Femur (tissue), 1 donor: ENCODE measurements at places on chromosomes 5 and 9.

DNA sequence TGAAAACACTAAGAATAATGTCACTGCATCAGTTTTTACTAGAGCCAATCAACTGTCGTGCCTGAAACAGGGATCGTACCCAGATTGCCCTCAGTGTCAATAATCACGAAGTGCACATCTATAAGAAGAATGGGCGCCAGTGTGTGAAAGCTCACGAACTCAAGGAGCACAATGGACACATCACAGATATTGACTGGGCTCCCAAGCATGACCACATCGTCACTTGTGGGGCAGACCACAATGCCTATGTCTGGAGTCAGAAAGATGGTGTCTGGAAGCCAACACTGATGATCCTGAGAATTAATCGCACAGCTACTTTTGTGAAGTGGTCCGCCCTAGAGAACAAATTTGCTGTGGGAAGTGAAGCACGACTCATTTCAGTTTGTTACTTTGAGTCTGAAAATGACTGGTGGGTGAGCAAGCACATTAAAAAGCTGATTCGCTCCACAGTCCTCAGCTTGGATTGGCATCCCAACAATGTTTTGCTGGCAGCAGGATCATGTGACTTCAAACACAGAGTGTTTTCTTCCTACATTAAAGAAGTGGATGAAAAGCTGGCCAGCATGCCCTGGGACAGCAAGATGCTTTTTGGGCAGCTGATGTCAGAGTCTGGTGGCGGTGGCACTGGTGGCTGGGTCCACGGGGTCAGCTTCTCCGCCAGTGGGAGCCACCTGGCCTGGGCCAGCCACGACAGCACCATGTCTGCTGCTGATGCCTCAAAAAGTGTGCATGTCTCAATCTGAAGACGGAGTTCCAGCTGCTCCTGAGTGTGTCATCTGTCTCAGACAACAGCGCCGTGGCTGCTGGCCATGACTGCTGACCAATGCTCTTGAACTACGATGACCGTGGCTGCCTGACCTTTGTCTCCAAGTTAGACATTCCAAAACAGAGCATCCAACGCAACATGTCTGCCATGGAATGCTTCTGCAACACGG lies 32.2 kb downstream of the NSA2 start:
- no peak for DNase-seq

DNA sequence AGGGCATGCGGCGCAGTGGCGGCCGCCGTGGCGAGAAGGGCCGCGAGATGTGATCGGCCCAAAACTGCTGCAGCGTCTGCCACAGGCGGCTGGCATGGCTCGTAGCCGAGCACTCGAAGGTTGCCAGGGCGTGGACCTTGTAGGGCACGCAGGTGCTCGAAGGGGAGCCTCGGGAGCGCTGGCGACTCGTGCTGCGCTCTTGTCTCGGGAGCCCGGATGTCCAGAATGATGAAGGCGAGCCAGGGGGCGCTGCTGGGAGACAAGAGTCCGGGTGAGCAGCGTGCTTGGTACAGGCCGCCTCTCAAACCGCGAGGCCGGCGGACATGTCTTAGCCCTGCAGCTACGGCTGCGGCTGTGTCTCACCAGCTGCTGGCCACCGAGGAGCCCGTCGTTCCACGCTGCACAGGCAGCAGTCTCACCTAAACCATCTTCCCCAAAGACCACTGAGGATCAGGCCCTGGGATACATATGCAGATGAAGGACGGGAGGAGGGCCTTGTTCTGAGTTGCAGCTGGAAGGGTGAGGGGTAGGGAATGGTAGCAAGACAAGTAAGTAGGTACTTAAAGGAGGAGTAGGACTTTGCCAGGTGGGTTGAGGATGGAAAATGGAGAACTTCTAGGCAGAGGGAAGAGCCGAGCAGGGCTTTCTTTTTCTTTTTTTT lies 1.7 kb downstream of the CBY3 start:
- peak; percentile 83 for DNase-seq

DNA sequence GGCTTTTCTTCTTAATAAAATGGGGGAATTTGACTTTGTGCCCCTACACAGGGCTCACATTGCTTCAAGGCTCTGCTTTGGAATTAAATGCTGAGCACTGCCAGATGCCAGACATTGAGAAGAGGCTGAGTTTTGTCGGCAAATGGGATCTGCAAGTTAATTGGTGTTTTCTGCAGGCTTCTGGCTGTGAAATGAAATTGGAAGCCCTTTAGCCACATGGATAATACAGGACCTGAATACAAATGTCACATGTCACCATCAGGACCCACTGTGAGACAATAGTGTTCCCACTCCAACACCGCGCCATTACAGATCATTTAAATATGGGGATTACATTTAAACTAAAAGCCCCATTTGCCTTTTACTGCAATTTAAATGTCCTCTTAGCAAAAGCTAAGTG lies 164.4 kb downstream of the ZSWIM6 start:
- DNase-seq: no peak

DNA sequence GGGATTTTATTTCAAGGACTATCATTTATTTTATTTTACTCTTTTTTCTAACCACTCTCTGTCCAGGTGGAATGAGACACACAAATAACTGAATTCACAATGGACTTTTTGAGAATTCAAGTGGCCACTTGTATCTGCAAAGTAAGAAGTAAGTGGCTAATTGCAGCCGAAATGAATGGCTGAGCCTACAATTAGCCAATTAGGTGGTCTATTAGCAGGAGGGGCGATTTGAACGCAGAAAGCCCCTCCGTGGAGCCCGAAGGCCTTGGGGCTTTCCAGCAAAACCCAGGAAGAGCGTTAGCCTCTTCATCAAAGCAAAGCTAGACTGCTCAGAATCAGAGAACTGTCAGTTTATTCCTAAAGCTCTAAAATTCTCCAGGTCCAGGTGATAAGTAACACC lies 176.9 kb downstream of the EBF1 start:
- DNase-seq: no peak

GRCh38 chr9:84850830-84851392 lies 181.4 kb downstream of the NTRK2 start:
- DNase-seq: no peak

DNA sequence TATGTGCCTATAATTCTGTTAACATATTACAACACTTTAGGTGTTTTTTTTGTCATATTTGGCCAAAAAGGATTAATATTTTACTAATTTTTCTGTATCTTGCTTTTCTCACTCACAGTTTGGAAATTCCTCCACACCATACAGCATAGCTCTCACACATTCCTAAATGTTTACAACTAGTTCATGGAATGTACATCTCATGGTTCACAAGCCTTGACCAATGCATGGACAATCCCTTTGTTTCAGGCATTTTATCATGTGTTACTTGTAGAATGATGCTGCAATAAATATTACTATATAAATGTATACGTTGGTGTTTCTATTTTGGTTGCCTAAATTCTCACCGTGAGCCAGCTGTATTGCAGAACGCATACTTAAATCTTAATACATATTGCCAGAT lies 80.5 kb upstream of the SPATA31C2 start:
- DNase-seq: no peak

GRCh38 chr9:126620478-126620877 lies 6.8 kb downstream of the LMX1B start:
- DNase-seq: no peak

- DNase-seq: no peak
These were observed 3.1 kb upstream of the PCDHB11 start for GRCh38 chr5:141196363-141196762.

GRCh38 chr9:89353989-89354388 lies 35.7 kb downstream of the SECISBP2 start:
- DNase-seq: no peak

DNA sequence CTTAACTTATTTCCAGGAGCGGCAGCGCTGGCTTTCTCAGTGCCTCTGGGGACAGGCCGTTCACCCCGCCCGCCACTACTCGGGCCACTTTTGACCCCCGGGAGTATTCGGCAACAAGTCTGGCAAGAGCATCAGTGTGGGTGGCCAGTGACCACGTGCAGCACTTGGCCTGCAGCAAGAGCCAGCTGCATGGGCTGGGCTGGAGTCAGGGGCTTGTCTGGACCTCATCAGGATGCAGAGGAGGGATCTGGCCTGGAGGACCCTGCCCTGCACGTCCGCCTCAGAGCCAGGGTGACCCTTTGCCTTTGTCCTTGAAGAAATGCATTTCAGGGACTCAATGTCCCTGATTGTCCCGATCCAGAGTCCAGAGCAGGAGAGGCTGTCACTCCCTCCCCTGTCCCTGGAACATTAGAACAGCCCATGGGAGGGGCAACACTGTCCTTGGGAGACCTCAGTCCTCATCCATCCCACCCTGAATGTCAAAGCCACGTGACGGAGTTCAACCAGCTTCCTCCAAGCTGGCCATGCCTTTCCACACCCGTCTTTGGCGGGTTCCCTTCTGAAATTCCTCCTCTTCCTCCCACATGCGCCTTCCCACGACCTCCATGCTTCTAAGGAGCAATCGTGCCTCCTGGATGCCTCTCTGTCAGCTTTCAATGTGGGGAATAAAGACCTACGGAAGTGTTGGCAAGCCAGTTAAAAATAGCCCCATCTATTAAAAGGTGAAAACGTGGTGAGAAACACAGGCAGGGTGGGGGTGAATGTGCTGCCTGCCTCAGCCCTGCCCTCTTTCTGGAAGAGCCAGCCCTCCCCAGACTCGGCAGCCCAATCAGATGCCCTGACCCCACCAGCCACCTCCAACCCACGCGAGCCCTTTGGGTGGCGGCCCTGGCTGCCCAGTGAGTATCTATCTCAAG lies 99.0 kb downstream of the OLFM1 start:
- peak; percentile 34 for DNase-seq

DNA sequence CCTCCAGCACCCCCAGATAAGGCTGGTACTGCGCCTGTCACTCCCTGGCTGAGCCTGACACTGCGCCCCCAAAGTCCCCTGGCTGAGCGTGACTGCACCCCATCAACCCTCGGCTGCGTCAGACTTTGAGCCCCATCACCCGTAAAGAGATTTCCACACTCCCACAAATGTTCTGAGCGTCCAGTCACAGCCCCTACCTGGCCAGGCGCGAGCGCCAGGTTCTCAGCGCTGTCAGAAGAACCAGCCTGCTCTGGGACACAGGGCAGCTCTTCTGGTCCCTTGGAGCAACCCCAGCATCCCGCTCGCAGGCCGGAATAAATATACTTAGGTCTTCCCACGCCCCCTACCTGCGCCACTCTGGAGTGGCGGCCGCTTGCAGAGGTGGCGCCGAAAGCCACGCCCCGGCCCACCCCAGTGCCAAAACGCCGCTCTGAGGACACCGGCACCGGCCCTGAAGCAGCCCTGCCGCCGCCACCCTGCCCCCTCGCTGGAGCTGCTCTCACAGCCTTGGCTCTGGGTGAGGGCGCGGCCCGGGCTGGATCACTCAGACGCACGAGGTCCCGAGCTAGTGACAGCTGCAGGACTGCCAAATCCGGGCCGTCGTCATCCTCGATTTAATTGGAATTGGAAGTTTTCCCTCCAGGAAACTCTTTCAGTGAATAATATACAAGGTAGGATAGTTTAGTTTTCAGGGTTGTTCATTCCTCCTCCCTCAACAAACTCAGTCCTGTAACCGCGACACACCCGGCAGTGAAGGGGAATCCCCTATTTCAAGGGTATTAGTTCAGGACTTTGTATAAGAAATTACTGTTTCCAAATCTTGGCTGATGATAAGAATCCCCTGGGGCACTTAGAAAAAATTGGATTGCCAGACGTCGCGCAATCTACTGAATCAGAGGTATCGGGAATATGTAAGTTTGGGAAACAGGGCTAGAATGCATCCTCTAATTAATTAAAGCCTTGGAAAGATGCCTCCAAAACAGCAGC lies 1.2 kb upstream of the CEMIP2 start:
- peak; percentile 80 for DNase-seq

DNA sequence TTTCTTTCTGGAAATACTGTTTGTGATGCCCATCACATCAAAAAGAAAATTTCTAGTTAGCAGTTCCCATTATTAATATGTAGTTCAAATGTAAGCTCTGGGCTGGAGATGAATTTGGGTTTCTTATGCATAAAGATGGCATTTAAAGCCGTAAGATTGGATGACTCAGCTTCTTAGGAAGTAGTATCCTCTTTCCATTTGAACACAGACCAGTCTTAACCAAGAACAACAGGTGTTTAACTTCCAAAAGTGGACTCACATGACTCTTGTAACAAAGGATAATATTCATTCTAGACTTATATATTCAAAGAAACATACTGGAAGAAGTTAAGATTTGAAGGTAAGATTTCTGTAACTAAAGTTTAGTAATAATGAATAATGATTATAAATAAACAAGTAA lies 330.5 kb downstream of the TLR4 start:
- no peak for DNase-seq

GRCh38 chr5:122870219-122870856 lies 24.9 kb downstream of the SNX24 start:
- no peak for DNase-seq

GRCh38 chr5:160287378-160288051 lies 24.8 kb downstream of the CCNJL start:
- DNase-seq: peak; percentile 36

- DNase-seq: no peak
These were observed 280.1 kb downstream of the NR2F1-AS1 start for GRCh38 chr5:93300945-93301344.

GRCh38 chr9:126705767-126706697 lies 92.3 kb downstream of the LMX1B start:
- peak; percentile 29 for DNase-seq

DNA sequence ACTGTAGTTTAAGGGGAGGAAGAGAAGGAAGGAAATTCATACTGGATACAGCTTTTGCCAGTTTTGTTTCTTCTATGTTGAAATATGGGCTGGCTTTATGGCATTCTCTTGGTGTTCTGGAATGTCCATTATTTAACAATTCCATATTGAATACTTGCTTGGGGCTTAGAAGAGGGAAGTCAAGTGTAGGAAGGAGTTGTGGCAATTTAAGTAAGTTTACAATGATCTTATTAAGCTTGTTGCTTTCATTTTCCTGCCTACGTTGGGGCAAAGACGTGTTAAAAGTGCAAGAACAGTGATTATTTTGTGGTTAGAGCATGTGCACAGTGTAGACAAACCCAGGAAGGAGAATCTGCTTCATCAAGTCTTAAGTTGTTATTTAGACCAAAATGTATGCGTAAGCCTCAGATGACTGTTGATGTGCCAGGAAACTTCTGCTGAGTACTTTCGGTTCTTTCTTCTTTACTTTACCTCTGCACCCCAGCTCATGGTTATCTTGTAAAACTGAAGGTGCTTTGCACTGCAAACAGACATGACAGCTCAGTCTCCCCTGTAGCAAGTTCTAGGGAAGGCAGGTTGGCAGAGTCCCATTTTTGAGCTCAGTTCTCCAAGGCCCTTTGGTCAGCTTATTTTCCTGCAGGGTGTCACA lies 75.8 kb downstream of the F2RL2 start:
- no peak for DNase-seq

GRCh38 chr9:125850763-125851162 lies 103.6 kb downstream of the PBX3 start:
- DNase-seq: no peak

GRCh38 chr5:178473854-178474253 lies 116.3 kb downstream of the COL23A1 start:
- DNase-seq: no peak

DNA sequence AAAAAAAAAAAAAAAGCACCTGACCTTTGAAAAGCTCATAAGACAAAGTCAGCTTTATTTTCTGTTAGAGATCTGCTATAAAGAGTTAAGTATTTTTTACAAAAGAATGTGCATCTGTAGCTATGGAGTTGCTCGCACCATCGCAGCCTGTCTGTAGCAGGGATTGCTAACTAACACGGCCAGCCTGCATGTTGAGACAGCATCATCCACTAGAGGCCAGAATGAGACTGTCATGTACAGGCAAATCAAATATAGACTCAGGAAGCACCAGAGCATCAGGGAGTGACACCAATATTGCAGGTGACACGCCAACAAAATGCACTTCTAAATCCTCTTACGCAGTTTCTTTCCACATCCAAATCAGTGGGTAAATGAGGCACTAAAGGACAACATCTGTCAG lies 136.3 kb upstream of the RASEF start:
- peak; percentile 62 for DNase-seq

GRCh38 chr9:95177617-95178016 lies 139.9 kb downstream of the FANCC start:
- DNase-seq: no peak
